ENCODE measurements at places on chromosomes 16 and 17.

- DNase-seq: no peak
Observed at GRCh38 chr17:15145621-15146020, 119.5 kb downstream of the PMP22 start.

DNA sequence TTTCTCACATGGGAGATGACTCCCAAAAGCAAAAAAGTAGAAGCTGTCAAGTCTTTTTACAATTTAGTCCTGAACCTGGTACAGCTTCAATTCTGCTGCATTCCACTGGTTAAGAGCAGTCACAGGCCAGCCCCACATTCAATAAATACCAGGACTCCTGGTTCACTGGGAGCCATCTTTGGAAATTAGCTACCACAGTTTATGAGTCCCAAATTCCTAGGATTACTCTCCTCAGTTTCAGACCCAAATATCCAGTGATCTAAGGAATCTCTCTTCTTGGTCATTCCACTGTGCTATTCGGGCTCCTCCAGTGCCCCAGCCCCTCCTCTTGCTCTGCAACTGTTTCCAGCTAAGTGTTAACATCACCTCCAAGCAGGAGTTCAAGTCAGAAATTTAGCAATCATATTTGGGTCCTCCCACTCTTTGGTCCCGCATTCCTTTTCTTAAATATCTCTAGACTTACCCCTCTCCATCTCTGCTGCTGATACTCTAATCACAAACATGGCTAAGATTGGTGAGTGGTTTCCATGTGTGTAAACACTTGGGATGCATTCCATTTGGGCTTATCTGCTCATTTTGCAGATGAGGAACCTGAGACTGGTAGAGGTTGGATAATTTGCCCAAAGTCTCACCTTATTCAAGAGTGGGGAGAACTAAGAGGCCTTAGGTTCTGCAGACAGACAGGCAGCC is 9.6 kb upstream of the WIPF2 start:
- no peak for DNase-seq

DNA sequence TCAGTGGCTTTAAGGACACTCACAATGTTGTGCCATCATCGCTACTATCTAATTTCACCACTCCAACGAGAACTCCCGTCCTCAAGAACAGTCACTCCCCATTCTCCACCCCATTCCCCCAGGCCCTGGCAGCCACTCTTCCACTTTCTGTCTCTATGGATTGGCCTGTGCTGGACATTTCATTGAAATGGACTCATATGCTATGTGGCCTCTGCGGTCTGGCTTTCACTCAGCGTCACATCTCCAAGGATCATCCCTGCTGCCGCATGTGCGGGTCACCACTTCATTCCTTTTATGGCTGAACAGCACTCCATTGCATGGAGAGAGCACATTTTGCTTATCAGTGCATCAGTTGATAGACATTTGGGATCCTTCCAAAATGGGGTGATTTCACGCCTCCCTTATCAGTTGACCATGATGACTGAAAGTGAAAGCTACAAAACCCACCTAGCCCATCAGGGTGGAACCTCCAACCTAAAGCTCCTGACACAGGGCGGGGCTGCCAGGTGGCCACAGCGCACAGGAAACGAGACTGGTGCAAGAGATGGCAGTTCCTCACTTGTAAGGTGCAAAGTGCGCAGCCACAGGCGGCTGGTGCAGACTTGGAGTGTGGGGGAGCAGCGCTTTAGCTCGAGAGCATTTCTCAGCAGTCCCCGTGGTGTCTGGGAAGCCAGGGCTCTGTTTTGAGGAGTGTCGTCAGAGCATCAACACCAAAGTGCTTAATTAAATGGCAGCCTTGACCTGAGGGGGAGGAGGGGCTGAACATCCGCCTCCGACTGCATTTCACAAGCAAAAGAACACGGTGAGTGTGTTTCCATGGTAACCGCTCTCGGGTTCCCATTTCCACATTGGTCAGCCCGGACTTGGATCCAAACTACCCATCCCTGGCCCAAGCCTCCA is 23.8 kb downstream of the COTL1 start:
- no peak for DNase-seq

- no peak for DNase-seq
Observed at GRCh38 chr16:80203821-80204220, 337.0 kb upstream of the DYNLRB2 start.

- no peak for DNase-seq
Observed at GRCh38 chr17:77929180-77929564, 29.3 kb upstream of the TNRC6C start.

GRCh38 chr16:84244728-84245127 is 4.9 kb upstream of the KCNG4 start:
- DNase-seq: no peak
